Karpas-422 (cell line): ENCODE measurements at places on chromosomes 13 and 19. TPM values are rescaled to one million over a fixed set of nuclear protein-coding genes. Genes with fewer than 3 reads are reported as not detected.

Gene ZNF823
- 5.9 and 8.8 TPM in 2 replicates for total RNA-seq

Gene SPIB
- 221 and 239 TPM in 2 replicates for total RNA-seq

GRCh38 chr19:49344505-49345423 is 9.6 kb downstream of the CD37 start:
- peak; percentile 68 for DNase-seq

DNA sequence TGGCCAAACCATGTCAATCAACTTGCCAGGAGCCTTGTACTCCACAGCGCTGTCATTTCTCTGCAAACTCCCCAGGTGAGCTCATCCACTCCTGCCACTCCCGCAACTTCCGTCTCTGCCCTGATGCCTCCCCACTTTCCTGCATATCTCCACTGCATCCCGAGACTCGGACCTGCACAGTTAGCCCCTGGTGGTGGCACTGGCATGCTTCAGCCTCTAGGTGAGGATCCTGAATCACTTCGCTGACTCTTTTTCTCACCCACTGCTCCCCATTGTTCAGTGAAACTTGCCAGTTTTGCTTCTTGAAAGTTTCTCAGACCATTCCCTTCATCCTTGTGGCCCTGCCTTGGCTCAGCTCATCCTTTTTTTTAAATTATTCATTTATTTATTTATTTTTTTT is 3.4 kb upstream of the CTU1 start:
- DNase-seq, result peak; percentile 60

- no peak for DNase-seq
Measured at GRCh38 chr13:79534596-79534995, 53.6 kb downstream of the NDFIP2 start.

Gene ATXN8OS
- not detected in 2 replicates for total RNA-seq

DNA sequence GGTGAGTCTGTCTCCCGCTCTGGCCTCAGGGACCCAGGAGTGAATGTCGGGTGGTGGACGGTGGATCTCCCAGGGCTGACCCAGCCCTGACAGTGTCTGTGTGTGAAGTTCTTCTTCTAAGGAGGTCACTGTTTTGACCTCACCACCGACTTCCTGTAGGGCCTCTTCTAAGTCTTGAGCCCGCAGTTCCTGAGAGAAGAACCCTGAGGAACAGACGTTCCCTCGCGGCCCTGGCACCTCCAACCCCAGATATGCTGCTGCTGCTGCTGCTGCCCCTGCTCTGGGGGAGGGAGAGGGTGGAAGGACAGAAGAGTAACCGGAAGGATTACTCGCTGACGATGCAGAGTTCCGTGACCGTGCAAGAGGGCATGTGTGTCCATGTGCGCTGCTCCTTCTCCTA is at the start of gene SIGLEC7:
TSS of gene SIGLEC7 (plus strand) at position 183 of the 400 bp plus-strand sequence. CDS start at position 252, 69 bp downstream.
- no peak for DNase-seq

GRCh38 chr19:38047641-38048040 is 140.6 kb downstream of the SIPA1L3 start:
- no peak for DNase-seq

DNA sequence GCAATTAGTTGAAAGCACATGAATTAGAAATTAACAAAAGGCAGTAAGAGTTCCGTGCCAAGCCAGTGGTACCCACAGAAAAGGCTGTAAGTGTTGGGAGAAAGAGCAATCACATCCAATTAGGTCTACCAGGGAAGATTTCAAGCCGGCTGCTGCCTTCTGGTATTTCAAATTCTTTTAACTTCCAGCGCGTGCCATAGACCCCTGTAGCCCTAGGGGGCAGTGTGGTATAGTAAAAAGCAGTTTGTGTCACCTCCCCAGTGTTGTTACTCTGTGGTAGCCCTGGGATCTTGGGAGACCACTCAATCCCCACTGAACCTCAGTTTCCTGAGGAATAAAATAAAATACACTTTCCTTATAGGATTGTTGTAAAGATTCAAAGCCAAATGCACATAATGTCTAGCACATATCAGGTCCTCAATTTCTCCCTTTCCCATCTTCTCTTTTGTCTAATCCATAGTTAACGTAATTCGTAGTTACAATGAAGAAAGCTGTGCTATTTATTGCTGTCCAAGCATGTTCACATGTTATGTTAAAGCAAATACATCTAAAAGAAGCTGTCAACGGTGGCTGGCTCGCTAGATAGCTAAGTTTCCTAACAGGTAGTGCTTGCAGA is 230.2 kb downstream of the TDRD3 start:
- peak; percentile 79 for DNase-seq

GRCh38 chr13:101205408-101205807 is 210.9 kb downstream of the NALCN start:
- no peak for DNase-seq

DNA sequence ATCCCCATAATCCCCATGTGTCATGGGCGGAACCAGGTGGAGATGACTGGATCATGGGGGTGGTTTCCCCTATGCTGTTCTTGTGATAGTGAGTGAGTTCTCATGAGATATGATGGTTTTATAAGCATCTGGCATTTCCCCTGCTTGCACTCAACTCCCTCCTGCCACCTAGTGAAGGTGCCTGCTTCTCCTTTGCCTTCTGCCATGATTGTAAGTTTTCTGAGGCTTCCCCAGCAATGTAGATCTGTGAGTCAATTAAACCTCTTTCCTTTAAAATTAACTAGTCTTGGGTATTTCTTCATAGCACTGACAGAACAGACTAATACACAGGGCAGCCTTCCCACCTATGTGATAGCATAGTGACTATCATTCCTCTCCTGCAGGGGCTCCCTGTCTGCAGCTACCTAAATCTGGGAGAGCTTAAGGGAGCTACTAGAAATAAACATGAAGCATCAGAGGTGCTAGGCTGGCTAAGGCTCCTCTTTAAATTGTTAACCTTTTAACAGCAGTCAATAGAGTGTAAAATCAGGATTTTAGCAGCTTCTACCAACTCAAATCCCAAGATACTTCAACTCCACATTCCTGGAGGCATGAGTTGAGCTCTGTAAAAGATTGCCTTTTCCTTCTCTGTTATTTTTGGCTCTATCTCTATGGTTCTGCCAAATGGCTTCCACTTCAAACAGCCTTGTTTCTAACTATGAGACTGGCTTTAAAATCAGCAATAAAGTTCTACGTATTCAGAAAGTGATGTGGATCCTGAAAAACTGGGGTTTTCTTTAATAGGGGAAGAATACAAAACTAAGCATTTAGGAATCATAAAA is 112.3 kb downstream of the VWA8 start:
- DNase-seq, result peak; percentile 43

- DNase-seq, result no peak
Measured at GRCh38 chr13:24096659-24097058, 63.9 kb upstream of the SPATA13 start.

Gene SHANK1
- total RNA-seq, result not detected in 2 replicates

DNA sequence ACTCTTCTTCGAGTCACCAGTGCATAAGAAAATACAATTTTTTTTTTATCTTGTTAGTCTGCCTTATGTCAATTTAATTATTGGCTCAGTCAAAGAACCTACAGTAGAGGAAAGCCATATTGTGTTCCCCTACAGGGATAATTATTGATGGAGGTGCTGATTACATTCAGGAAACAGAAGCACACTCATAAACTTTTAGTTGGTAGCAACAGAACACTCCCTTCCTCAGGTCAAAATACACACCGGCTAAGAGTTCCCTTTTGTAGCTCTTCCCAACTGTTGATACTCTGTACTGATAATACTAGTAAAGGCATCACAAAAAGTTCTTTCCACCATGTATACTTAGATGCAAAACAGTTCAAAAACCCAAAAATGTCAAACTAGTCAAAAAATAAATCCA is 18.4 kb downstream of the FOXO1 start:
- DNase-seq, result no peak

DNA sequence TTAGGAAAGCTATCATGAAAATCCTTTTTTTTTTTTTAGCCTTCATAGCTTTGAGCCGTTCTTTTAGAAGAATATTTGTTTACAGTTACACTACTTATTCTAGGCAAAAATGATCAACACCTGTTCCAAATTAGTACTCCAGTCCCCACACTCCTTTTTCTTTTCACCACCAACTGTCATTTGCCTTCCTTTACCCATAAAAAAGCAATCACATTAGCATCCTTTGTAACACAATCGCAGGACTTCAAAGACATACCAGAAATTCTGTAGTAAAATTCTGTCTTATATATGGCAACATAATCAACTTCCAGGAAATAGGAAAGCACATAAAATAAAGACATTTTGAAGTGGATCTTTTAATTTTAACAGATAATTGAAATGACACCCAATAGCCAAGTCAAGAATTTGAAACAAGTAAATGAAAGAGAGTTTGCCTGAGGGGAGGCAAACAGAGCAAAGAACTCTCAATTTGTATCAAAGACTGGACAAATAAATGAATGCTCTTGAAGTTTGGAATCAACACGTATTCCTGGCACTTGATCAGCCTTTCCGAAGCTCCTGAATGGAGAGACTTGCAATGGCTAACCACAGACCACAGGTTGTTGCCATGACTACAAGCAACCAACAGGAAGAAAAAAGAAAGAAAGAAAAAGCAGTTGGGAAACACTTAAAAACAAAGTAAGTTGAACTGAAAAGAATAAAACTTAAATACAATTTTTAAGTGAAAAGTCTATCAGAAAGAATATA is 206.8 kb downstream of the PCDH9 start:
- no peak for DNase-seq

GRCh38 chr19:37936166-37936565 is 29.2 kb downstream of the SIPA1L3 start:
- DNase-seq, result no peak

GRCh38 chr19:42657556-42657955 is 62.8 kb upstream of the CEACAM8 start:
- no peak for DNase-seq

Gene ZNF549
- total RNA-seq, result 6.7 and 9.8 TPM in 2 replicates

DNA sequence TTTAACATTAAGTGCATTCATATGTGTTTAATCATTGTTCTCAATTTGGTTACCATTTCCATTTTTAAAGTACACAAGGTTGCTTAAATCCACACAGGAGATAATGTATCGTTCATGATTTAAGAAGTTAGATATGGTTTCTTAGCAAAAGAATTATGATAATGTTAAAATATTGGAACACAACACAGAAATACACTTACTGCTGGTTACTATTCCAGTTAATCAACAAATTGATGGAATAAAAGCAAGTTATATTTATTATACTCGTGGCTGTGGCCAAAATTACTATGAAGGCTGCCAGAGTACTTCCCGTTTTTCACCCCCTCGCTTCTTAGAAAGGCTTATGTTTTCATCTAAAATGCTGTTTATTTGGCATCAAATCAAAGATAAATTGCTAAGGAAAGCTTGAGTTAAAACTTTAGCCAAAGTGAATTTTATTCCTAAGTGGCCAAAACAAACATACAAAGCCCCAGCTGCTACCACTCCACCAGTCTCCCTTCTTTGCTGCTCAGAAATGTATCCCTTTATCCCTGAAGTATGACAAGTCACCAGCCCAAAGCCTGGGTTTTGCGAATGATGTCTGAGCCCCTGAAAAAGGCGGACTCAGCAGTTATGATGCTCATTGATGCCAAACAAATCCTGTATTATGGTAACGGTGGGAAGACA is 27.7 kb downstream of the LCP1 start:
- DNase-seq, result no peak

GRCh38 chr13:110244071-110244830 is 62.7 kb downstream of the COL4A1 start:
- no peak for DNase-seq

GRCh38 chr13:104286566-104287290 is 1220.5 kb upstream of the SLC10A2 start:
- DNase-seq, result no peak

GRCh38 chr19:2558543-2558942 is 82.6 kb downstream of the GADD45B start:
- no peak for DNase-seq

GRCh38 chr13:33323801-33324510 is 38.4 kb upstream of the STARD13 start:
- DNase-seq, result no peak

Gene ZNF729
- total RNA-seq, result not detected in 2 replicates

GRCh38 chr13:48009284-48009683 is 8.2 kb upstream of the SUCLA2 start:
- no peak for DNase-seq
